ENCODE measurements at places on chromosomes 5 and 9.

GRCh38 chr9:93294011-93294410, 110.1 kb downstream of the WNK2 start:
- DNase-seq, result no peak
- no peak overlapping the region for H3K27ac ChIP-seq
- no peak overlapping the region for H3K4me3 ChIP-seq
- no peaks in the 10 kb centered on the region for H3K36me3 ChIP-seq
- no peaks in the 10 kb centered on the region for H3K4me1 ChIP-seq

DNA sequence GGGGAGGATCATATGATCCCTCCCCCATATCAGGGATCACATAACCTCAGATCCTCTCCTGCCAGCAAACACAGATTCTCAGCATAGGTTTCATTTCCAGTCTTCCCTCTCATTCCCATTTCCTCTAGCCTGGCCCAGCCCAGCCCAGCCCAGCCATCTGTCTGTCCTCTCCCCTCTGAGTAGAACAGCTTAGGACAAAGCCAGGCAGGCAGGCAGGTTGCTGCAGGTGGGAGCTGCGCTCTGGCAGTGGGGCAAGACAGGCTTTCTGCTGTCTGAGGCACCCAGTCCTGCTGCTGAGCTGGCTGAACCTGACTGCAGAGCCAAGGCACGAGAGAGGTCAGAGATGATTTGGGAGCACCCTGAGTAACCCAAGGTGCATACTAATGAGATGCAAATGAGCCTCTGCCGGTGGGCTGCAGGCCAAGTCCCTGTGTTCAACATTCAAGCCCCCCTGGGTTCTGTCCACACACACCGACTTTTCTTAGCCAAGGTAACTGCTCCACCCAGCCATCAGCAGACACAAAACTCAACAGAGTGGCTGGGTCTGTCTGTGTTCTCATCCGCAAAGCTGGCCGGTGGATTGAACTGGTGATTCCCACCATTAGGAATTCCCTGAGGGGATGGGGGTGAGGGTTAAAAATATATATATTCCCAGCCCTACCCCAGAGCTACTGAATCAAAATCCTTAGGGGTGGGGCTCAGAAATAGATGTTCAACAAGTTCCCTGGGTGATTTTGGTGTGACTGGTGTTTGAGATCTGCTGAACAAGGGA, 9.1 kb downstream of the FAT2 start:
- H3K27ac ChIP-seq, result no peak overlapping the region
- no peaks in the 10 kb centered on the region for H3K4me1 ChIP-seq
- no peaks in the 10 kb centered on the region for H3K36me3 ChIP-seq
- H3K27me3 ChIP-seq, result no peaks in the 10 kb centered on the region
- no peak overlapping the region for H3K4me3 ChIP-seq

- no peak overlapping the region for H3K27ac ChIP-seq
- DNase-seq, result no peak
- H3K27me3 ChIP-seq, result no peaks in the 10 kb centered on the region
- H3K36me3 ChIP-seq, result no peaks in the 10 kb centered on the region
- no peak overlapping the region for H3K4me3 ChIP-seq
Observed at GRCh38 chr5:93130624-93131490, 450.2 kb downstream of the NR2F1-AS1 start.

DNA sequence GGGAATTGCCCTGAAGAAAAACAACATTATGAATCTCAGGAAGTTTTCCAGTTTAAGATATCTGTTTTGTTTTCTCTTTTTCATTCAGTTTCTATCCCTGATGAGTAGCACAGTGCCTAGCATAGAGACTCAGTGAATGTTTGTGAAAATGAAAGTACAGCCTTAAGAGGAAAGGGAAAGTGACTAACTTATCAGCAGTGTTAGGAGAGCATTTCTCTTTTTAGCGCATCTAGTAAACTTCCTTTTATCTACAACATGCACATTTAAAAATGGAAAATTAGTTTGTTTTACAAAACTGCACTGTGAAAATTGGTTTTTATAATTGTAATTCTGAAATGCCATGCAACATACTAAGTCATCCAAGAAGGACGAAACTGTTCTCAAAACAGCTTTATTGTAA, 110.8 kb downstream of the SMARCA2 start:
- no peak overlapping the region for H3K4me3 ChIP-seq
- no peak overlapping the region for H3K27ac ChIP-seq
- no peaks in the 10 kb centered on the region for H3K36me3 ChIP-seq
- H3K27me3 ChIP-seq, result no peaks in the 10 kb centered on the region

DNA sequence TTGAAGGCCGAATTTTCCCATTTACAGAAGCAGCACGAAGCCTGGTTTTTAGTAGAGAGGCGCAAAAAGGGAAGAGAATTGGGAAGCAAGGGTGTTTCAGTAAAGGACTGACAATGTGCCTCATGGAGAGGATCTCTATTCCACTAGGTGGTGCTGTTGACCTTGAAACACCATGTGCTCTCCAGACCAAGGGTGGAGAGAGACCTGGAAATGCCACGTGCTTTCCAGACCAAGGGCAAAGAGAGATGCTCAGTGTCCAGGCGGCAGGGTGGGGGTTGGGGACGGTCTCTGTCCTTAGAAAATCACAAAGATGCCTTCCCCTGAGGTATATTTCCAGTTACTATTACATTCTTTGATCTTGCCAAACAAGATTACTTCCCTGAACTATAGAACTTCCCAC, 425.3 kb downstream of the CSNK1G3 start:
- H3K36me3 ChIP-seq, result no peaks in the 10 kb centered on the region
- DNase-seq, result peak; percentile 72
- H3K27ac ChIP-seq, result no peak overlapping the region
- H3K4me3 ChIP-seq, result no peak overlapping the region

DNA sequence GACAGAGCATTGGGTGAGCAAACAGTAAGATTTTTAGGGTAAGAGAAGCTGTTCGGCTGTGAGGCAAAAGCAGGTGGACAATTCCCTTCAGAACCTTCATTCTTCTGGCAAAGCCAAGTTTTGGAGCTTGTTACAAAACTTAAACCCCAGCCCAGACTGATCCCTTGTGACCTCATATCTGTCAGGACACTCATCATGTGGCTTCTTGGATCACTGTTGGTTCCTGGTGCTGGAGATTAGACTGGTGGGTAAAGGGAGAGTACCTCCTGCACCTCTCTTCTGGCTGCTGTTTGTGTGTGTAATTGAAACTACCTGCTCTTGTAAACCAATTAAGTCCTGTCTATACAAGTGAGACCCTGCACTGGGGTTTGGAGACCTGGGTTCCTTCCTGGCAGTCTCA, 21.0 kb downstream of the LARP1 start:
- no peak overlapping the region for H3K4me3 ChIP-seq
- no peak overlapping the region for H3K27ac ChIP-seq
- DNase-seq, result no peak
- H3K4me1 ChIP-seq, result peaks cover 18% of the 10 kb centered on the region
- H3K27me3 ChIP-seq, result no peaks in the 10 kb centered on the region

DNA sequence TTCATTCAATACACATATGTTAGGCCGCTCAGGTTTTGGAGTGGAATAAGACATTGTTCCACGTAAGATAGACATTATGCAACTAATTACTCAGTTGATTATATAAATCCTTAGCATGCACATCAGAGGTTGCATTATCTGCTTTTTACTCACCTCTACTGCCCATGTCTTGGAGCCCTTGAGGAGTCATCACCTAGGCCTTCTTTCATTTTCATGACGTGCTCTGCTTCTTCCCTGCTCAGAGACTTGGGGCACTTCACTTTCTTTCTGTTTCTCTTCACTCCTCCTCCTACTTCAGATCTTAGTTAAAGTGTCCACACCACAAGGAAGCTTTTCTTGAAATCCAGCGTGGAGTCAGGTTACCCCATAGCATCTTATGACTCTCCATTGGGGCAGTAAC, 241.1 kb downstream of the TLR4 start:
- H3K4me3 ChIP-seq, result no peak overlapping the region
- H3K36me3 ChIP-seq, result no peaks in the 10 kb centered on the region
- no peaks in the 10 kb centered on the region for H3K27me3 ChIP-seq

DNA sequence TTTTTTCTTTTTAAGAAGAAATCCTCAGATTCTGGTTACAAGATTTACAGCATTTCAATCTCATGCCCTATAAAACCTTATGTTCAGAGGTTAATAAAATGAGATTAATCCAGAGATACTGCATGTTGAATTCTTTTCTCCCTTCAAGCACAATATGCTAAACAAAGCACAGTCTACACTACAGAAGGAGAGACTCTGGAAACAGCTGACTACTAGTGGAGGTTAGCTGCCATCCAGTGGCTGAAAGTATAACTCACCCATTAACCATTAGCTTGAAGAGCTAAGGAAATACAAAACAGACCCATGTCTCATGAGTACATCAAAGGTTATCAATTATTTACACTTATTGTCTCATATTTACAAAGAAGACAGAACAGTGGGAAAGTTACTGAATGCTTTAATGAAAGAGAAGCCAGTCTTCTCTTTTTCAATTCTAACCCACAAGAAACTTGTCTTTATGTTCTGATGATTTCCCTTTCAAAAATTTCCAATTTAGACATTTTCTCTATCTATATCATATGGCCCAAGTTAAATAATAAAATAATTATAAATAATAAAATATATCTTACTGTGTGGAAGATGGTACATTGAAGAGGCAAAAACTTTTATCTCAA, 12.7 kb upstream of the DNAH5 start:
- no peaks in the 10 kb centered on the region for H3K36me3 ChIP-seq
- DNase-seq, result peak; percentile 41
- no peak overlapping the region for H3K27ac ChIP-seq
- peaks cover 3% of the 10 kb centered on the region for H3K27me3 ChIP-seq

DNA sequence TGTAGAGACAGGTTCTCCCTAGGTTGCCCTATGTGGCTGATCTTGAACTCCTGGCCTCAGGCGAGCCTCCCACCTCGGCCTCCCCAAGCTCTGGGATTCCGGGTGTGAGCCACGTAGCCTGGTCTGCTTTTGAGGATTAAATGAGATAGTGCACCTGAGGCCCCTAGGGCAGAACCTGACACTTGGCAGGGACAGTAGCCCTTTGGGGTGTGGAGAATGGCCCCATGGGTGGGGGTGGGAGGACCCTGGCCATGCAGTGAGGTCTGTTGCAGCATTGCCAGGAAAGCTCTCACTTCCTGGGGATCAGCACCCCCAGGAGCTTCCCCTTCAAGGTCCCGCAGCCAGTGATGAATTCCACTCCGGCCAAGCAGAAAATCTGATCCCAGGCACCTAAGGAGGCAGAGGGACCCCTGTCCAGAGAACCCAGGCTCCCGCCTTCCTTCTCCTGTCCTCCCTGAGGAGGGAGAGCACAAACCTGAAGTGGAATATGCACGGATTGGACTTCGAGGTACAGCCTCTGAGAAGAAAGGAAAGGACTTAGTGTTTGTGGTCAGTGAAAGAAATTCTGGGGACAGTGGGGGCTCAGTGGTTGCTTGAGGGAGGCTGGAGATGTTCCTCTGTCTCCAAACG, 73.9 kb upstream of the UNC5A start:
- no peaks in the 10 kb centered on the region for H3K36me3 ChIP-seq
- H3K27ac ChIP-seq, result no peak overlapping the region
- DNase-seq, result no peak
- no peak overlapping the region for H3K4me3 ChIP-seq
- no peaks in the 10 kb centered on the region for H3K27me3 ChIP-seq
- no peaks in the 10 kb centered on the region for H3K4me1 ChIP-seq

DNA sequence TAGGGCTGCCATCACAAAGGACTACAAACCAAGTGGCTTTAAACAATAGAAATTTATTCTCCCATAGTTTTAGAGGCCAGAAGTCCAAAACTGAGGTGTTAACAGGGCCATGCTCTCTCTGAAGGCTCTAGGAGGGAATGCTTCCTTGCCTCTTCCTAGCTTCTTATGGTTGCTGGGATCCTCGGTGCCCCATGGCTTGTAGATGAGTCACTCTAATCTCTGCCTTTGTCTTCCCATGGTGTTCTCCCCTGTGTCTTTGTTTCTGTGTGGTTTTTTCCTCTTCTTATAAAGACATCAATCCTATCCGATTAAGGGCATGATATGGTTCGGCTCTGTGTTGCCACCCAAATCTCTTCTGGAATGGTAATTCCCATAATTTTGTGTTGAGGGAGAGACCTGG, 178.8 kb upstream of the NREP start:
- no peak overlapping the region for H3K27ac ChIP-seq
- no peaks in the 10 kb centered on the region for H3K36me3 ChIP-seq
- no peaks in the 10 kb centered on the region for H3K27me3 ChIP-seq
- H3K4me1 ChIP-seq, result no peaks in the 10 kb centered on the region
- DNase-seq, result no peak

GRCh38 chr9:94860678-94861588, 134.4 kb downstream of the AOPEP start:
- H3K36me3 ChIP-seq, result no peaks in the 10 kb centered on the region
- H3K4me3 ChIP-seq, result no peak overlapping the region
- H3K4me1 ChIP-seq, result no peaks in the 10 kb centered on the region
- no peak for DNase-seq
- no peaks in the 10 kb centered on the region for H3K27me3 ChIP-seq

DNA sequence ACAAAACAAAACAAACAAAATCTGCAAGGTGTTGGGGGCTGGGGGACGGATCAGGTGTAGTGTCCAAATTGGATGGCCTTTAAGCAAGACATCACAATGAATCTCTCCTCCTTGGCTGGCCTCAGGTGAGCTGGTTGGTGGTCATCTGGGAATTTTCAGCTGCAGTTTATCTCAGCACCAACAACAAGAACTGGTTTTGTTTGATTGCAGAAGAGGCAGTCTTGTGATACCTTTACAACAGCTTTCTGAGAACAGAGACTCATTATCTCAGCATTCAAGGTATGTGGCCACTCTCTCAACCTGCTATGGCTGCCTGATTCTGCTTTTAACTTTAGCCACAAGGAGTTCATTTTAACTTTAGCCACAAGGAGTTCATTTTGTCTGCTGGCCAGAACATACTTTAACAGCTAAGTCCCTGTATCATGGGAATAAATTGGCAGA, 1543.4 kb downstream of the EFNA5 start:
- H3K27me3 ChIP-seq, result no peaks in the 10 kb centered on the region
- DNase-seq, result no peak
- H3K36me3 ChIP-seq, result no peaks in the 10 kb centered on the region
- H3K4me3 ChIP-seq, result no peak overlapping the region
- H3K27ac ChIP-seq, result no peak overlapping the region

- DNase-seq, result no peak
- peaks cover 9% of the 10 kb centered on the region for H3K27me3 ChIP-seq
- no peak overlapping the region for H3K27ac ChIP-seq
Observed at GRCh38 chr9:130138791-130139190, 33.4 kb upstream of the NCS1 start.

GRCh38 chr5:16579142-16579847, 37.5 kb downstream of the RETREG1 start:
- H3K36me3 ChIP-seq, result no peaks in the 10 kb centered on the region
- no peaks in the 10 kb centered on the region for H3K27me3 ChIP-seq
- H3K4me1 ChIP-seq, result no peaks in the 10 kb centered on the region
- no peak overlapping the region for H3K4me3 ChIP-seq
- no peak overlapping the region for H3K27ac ChIP-seq

- H3K4me1 ChIP-seq, result no peaks in the 10 kb centered on the region
- DNase-seq, result no peak
- H3K4me3 ChIP-seq, result no peak overlapping the region
- H3K27ac ChIP-seq, result no peak overlapping the region
- H3K27me3 ChIP-seq, result no peaks in the 10 kb centered on the region
Observed at GRCh38 chr9:131487621-131488031, 15.1 kb upstream of the POMT1 start.
